ENCODE measurements at places on chromosomes 2 and 18. TPM values are rescaled to one million over a fixed set of nuclear protein-coding genes. Genes with fewer than 3 reads are reported as not detected.

Gene ALPI
- not detected for total RNA-seq

Gene SGO2
- 13.4 TPM for total RNA-seq

Gene SP140
- not detected for total RNA-seq

Gene RANBP2
- 11.5 TPM for total RNA-seq

Gene ZDBF2
- 1.2 TPM for total RNA-seq

Gene TPO
- total RNA-seq: 0.20 TPM

Gene PLEK
- total RNA-seq: not detected

Gene ALPP
- total RNA-seq: 0.56 TPM

Gene MAP3K19
- not detected for total RNA-seq

Gene EFEMP1
- 40.9 TPM for total RNA-seq

Gene CYS1
- total RNA-seq: 1.4 TPM
